T-helper 1 cell (primary cell): ENCODE measurements at places on chromosomes 11 and 22.

- peak; percentile 49 for DNase-seq
These were observed 5.2 kb downstream of the SIK3 start for GRCh38 chr11:117092951-117093590.

- DNase-seq = peak; percentile 3
These were observed 6.8 kb upstream of the ANKRD13D start for GRCh38 chr11:67282155-67282875.

DNA sequence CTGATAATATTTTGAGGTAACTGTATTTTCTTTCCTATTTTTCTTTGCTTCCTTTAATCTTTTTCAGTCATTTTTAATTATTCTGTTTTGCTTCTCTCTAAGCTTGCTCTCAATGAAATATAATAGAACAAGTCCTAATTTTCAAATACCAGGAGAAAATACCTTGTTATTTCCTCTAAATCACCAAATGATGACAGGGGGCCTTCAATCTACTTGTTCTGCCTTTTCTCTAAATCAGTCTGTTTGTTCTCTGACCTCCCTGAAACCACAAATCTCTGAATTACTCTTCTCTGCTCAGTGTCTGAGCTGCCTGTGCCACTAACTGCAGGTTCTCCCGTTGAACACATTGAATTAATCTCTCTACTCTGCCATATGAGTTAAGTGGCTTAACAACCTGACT, 286.2 kb downstream of the C11orf87 start:
- DNase-seq = no peak

DNA sequence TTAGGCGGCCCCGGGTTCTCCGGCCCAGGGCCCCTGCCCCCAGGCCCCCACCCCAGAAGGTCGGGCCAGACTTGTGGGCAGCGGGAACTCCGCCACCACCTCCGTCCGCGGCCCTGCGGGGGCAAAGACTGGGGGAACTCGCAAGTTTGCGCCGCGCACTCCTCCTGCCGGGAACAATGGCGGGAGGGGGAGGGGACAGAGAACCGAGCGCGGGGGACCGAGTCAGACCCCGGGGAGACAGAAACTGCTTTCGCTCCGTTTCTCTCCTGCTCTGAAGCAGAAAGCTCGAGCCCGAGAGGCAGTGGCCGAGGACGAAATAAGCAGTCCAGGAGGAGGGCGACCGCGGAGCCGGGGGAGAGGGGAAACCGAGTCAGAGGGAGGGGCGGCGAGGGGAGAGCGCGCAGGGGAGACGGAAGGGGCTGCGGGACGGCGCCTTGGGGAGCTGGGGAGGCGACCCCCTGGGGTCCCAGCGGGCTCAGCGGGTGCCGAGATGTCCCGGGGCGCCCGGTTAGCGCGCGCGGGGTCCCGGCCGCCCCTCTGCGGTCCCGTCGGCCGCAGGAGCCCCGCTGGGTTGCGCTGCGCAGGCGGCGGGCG, 555 bp downstream of the TP53I11 start:
- DNase-seq = no peak

DNA sequence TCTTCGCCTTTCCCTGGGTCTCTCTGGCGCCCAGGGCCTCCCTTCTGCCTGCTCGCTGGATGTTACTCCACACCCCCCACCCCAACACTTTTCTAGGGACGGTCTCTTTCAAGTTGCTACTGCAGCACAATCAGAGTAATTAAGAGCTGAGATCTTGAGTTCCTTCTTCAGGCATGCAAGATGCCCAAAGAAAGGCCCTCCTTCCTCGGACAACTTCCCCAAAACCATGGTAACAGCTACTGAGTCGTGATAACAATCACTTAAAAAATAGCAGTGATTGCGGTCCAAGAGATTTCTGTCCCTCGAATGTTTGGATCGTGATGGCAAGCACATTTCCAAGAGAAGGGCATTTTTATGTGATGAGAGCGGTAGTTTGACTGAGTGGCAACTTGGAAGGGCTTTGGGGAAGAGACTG, 638 bp upstream of the TENM4 start:
- no peak for DNase-seq

GRCh38 chr11:12470236-12470635, 92.9 kb downstream of the PARVA start:
- no peak for DNase-seq

GRCh38 chr22:36737776-36738175, 34.2 kb upstream of the CACNG2 start:
- DNase-seq = no peak

DNA sequence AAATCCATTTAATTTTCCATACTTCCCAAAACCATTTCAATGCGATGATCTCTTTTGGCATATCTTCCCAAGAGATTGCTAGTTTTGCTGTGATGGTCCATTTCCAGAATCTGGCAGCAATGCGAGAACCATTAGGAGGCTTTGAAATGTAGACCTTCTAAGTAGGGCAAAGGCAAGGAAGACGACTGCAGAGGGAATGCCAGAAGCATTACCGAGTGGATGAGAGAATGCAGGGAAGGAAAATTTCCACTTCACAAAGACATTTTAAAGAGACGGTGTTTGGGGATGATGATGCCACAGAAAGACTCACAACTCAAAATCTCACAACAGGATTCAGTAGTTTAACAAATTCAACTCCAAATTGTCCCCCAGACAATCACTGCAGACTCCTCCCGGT, 471 bp upstream of the CEP126 start:
- no peak for DNase-seq

GRCh38 chr11:121449123-121449522, 3.0 kb upstream of the SORL1 start:
- DNase-seq = no peak

DNA sequence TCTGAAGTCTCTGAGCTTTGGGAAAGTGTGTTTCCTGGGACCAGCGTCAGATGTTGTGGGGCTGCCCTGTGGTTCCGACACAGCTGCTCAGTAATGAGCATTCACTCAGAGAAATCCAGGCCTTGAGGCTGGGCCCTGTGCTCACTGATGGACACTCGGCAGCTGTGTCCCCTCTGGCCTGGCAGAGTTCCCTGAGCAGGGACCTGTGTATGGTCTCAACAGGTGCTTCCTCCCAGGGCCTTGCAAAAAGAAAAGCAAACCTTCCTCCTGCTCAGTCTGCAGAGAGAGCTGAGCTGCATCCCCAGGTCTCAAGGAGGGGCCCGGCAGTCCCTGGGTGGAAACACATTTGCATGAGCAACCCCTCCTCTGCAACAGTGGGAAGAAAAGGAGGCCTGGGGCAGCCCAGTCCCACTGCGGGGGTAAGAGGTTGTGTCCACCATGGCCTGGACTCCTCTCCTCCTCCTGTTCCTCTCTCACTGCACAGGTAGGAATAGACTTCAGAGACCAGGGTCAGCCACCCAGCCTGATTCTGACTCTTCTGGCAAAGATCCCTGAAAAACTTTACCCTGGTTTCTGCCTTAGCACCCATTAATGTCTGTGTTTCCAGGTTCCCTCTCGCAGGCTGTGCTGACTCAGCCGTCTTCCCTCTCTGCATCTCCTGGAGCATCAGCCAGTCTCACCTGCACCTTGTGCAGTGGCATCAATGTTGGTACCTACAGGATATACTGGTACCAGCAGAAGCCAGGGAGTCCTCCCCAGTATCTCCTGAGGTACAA, 131.2 kb downstream of the VPREB1 start:
- no peak for DNase-seq

GRCh38 chr22:28043266-28043665, 124.2 kb upstream of the PITPNB start:
- no peak for DNase-seq

DNA sequence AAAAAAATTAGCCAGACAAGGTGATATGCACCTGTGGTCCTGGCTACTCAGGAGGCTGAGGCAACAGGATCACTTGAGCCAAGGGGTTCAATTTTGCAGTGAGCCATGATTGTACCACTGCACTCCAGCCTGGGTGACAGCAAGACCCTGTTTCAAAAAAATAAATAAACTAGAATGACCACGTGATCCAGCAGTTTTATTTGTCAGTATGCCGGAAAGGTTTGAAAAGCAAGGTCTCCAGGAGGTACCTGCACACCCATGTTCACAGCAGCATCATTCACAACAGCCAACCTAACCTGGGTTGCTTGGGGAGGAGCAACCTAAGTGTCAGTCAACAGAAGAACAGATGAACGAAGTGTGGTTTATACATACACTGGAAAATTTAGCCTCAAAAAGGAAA, 78.7 kb upstream of the SEPTIN5 start:
- no peak for DNase-seq

DNA sequence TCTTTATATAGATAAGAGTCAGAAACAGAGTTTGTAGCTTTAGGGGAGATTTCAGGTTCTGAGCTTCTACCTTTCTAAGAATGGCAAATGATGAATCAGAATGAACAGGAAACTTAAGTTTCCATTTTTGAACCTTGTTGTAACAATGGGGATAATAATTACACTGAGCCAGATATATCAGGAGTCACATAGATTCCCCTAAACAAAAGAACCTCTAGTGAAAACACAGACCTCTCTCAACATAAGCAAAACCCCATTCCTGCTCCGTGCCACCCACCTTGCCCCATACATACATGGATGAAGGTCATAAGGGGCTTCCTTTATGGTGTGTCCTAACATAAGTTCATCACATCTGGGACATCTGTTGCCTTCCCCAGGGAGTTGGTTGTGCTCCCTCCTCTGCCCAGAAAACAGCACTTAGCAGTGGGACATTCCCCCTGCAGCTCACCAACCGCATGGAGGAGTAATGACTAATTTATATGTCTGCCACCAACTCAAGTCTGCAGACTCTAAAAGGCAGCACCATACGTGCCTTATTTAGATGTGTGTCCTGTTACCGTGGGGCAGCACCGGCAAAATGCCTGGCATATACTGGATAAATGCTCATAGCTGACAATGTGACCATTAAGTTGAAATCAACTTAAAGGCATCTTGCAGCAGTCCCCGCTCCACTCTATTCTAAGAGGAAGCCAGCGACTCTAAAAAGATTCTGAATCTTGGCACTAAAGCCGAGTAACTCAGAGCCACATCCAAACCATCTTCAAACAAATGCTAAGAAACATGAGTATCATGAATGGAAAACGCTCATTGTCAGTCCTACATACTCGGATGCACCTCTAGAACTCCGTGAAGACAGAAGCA, 8.0 kb downstream of the JAML start:
- no peak for DNase-seq

GRCh38 chr11:73350908-73351636, 25.1 kb upstream of the RELT start:
- DNase-seq = peak; percentile 70

DNA sequence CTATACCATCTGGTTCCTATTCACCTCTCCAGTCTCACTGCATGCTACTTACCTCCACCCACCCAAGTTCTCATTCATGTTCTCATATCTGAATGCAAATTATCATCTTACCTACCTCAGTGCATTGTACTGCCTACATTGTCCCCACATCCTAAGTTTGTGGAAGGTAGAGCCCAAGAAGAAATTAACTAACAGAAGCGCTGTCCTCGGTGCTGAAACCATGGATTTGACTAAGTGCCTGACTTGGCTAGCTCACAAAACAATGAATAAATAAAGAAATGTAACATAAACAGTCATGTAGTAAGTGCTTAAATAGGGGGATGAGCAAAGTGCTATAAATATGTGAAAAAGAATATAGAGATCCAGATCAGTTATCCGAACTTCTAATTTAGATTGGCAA, 63.2 kb downstream of the GRIA4 start:
- peak; percentile 1 for DNase-seq

DNA sequence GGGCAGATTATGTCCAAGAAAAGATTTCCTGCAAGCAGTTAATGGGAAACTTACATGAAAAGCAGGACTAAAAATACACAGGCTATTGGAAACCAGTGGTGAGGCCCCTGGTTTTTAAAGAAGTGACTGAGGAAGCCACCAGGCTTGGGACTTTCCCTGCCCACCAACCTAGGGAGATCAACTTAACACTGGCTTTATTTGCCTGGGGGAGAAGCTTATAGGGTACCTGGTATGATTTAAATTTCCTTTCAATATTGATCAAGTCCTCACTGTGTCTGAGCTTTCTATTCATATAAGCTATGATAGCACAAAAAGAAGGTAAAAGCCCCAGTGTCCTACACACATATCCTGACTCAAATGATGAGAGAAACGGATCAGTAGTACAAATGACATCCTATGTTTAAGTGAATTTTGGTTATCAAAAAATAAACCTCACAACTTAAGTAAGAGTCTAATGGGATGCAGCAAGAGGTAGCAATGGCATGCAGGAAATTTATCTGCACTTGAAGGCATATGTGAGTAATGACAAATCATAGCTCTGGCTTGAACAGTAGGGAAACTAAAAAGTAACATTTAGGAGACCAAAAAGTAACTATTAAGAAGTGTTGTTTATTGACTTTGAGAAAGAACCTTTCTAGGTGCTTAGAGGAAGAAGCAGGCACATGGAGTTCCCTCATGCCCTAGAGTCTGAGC, 85.3 kb downstream of the GAB2 start:
- DNase-seq = no peak

GRCh38 chr11:108601150-108601549, 7.6 kb upstream of the EXPH5 start:
- no peak for DNase-seq

GRCh38 chr22:45876136-45877035, 100.6 kb downstream of the WNT7B start:
- DNase-seq = no peak

GRCh38 chr11:91046261-91046660, 823.4 kb upstream of the CHORDC1 start:
- no peak for DNase-seq

- no peak for DNase-seq
These were observed 199.3 kb downstream of the KIF18A start for GRCh38 chr11:27908621-27909020.

GRCh38 chr11:86230179-86230804, 14.3 kb upstream of the EED start:
- DNase-seq = no peak

GRCh38 chr11:119739021-119739703, 10.2 kb upstream of the NECTIN1 start:
- no peak for DNase-seq

GRCh38 chr11:33769542-33769941, 4.8 kb downstream of the FBXO3 start:
- DNase-seq = no peak

DNA sequence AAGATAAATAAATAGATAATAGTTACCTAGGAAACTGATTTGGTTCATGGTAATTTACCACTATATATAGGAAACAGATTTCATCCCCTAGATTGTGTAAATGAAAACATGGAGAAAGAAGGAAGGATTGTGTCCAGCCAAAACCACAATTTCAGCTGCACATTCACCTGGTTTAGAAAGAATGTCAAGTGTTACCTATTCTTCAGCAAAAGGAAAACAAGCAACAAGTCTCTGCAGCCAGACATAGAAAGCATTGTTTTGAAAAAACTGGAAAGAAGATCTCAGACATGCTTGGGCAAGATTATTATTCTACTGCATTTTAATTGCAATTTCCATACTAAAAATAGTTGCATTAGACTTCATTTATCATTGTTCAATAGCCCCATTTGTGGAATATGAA, 8.8 kb upstream of the BMAL1 start:
- DNase-seq = no peak
